Stimulated activated CD8-positive, alpha-beta memory T cell treated with anti-CD3 and anti-CD28 coated beads, Interleukin-7, amount 100 ng/mL, for 1 hour (primary cell): ENCODE measurements at places on chromosomes 1 and 21.

- DNase-seq = no peak
Observed at GRCh38 chr1:1106510-1107221, 9.2 kb downstream of the C1orf159 start.

- DNase-seq = no peak
Observed at GRCh38 chr1:89949991-89950624, 44.8 kb upstream of the ZNF326 start.

- DNase-seq = no peak
Observed at GRCh38 chr1:24861821-24862727, 68.0 kb downstream of the RUNX3 start.

- no peak for DNase-seq
Observed at GRCh38 chr21:42406201-42406621, 2.5 kb downstream of the UBASH3A start.

DNA sequence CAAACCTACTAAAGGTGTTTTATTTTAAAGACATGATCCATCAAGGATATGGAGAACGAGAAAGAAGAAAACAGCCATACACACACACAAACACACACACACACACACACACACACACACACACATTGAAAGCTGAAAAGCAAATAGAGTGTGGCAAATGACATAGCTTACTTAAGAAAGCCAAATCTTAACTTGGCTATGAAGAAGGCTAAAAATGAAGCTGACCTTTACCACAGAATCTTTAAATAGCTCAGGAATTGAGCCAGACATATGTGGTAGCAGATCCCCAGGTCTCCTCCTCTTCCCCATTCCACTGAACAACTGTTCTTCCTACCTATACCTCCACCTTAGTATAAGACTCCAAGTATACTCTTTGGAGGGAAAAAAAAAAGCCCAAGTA lies 185.6 kb downstream of the CLEC20A start:
- DNase-seq = no peak

DNA sequence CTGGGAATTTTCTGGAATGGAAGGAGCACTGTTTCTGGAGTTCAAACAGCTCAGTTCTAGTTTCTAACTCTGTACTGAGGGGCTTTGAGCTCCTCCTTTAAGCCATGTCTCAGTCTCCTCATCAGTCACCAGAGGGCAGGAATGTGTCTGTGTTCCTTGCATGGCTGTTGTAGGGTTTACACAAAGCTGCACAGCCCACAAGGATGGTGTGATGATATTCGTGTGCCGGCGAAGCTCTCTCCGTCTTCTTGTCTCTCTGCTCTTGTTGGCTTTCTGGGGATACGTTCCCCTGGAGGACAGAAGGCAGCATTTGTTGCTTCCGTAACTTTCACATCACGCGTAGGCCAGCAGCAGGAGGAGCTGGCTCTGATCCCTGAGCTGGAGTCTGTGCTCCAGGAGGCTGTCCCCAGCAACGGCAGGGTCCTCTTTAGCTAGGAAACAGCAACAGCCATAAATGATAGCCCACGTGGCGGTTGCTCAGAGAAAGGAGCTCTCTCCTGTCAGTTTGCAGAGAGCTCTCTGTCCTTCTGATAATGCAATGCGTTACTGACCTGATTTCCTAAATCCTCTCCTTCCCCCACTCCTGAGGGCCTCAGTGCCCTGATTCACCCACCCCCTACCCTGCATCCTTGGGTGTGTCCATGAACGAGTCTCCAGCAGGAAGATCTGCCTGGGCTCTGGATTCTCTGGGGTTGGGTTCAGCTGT lies 189.2 kb upstream of the VAMP3 start:
- no peak for DNase-seq
